ENCODE measurements at places on chromosomes 7 and 10.

DNA sequence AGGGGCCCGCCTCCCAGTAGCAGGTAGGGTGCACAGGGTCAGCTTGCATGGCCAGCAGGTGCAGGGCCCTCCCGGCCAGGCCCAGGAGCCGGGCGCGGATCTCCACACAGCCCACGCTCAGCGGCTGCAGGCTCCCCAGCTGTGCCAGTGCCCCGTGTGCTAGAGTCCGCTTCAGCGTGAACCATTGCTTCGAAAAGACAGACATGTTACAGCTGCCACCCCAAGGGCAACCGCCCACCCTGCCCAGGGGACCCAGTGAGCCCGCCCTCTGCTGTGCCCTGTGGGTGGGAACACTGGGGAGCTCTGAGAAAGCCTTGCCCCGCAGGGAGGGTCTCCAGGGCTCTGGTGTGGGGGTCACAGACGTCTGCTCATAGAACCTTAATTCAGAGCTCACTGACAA, 64.3 kb upstream of the NKX6-2 start:
- no peak for DNase-seq

DNA sequence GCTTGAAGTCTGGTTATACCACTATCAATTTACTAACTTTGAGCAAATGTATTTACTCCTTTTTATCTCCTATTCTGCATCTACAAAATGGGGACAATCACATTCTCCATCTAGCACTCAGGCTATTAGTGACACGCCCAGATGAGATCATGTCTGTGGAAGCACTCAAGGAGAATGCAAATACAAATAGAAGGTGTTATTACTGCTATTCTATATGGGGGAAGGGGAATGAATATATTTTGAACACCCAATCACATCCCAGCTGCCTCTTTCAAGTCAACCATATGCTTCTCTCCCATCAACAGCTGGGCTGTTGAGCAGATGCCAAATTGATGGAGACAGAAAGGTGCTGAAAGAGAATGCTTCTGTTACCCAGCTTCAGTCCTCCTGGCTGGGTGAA, 23.5 kb downstream of the SGMS1 start:
- DNase-seq: no peak

- DNase-seq: no peak
Measured at GRCh38 chr7:36918591-36918990, 194.3 kb upstream of the AOAH start.

GRCh38 chr7:66720561-66720960, 20.0 kb upstream of the RABGEF1 start:
- no peak for DNase-seq

DNA sequence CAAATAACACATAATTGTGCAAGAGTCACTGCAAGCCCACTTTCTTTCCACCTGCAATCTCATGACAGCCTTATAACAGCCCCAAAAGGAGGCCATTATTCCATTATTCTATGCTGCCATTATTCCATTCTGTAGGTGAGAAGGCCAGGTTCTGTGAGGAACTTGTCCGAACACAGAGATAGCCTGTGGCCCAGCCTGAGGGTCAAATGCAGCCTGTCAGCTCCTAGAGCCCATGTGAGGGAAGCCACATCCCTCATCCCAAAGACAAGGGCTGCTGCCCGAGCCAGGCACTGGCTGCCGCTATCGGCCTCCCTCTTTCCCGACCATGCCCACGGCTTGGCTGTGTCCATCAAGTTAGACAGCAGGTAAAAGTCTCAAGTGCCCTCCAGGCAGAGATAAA, 24.1 kb upstream of the C10orf71 start:
- DNase-seq: no peak

GRCh38 chr7:87816389-87816788, 59.8 kb downstream of the SLC25A40 start:
- DNase-seq: no peak

- no peak for DNase-seq
Measured at GRCh38 chr7:106515321-106515720, 145.6 kb downstream of the CCDC71L start.

DNA sequence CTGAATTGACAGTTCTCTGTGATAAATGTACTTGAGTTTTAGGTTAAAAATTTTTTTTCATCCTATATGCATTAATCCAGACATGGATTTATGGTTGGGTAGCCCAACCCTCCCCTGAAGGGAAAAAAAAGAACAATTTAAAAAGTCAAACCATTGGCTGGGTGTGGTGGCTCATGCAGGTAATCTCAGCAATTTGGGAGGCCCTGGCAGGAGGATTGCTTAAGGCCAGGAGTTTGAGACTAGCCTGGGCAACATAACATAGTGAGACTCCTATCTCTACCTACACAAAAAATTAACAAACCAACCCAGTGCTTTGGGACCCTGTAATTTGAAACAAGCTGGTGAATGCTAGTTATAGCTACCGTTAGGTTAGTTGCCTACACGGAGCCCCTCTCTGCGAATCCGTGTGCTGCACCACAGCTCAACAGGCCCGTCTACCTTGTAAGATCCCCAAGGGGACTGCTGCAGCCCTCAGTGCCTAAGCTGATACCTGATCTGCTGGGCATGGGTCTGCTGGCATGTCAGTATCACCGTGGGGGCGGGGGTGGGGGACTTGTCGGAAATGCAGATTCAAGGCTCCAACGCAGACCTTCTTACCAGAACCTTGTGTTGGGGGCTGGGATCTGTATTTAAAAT, 32.8 kb downstream of the TSPAN14 start:
- DNase-seq: no peak

- no peak for DNase-seq
Measured at GRCh38 chr10:2173327-2173726, 436.0 kb upstream of the ADARB2 start.

DNA sequence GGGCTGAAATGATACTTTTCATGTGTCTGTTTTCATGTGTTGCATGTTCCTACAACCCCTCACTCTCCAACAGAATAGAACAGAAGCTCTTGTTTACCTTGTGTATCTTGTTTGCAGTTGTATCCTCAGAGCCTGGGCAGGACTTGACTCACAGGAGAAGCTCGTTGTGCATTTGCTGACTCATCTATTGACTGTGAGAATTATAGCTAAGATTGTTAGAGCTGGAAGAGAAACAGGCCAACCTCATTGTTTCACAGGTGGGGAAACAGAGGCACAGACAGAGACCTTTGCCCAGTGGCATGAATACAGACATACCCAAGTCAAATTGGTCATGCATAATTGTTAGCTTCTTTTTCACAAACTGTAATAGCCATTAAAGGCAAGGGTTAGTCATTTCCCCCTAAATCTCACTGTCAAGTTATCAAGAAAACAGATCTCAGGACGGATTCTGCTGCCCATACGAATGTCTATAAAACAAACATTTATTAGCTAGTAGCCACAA, 4.6 kb upstream of the TSPAN15 start:
- no peak for DNase-seq

All from stimulated activated CD4-positive, alpha-beta T cell treated with anti-CD3 and anti-CD28 coated beads, TNF-alpha, amount 100 ng/mL, for 4 hours (primary cell).